ENCODE measurements at places on chromosomes 3 and 15.

DNA sequence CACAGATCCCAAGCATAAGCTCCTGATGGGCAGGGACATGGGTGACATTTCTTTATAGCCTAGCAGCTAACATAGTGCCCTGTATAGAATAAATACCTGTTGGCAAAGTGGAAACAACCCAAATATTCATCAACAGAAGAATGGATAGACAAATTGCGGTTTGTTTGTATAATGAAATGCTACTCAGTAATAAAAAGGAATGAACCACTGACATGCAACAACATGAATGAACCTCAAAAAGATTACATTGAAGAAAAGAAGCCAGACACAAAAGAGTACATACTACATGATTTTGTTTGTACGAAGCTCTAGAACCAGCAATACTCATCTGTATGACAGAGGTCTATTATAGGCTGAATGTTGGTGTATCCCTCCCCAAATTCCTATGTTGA, 33.6 kb upstream of the GALNT15 start:
- no peak for DNase-seq

DNA sequence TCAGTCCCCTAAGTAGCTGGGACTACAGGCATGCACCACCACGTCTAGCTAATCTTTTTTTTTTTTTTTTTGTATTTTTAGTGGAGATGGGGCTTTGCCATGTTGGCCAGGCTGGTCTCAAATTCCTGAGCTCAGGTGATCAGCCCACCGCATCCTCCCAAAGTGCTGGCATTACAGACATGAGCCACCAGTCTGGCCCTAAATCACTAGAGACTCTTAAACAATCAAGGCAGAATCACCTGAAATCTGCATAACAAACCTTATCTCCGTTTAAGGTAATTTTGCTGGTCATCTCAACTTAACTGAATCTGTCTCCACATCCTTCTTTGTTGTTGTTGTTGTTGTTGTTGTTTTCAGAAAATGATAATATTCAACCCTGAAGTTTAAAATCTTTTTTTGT, 5.6 kb upstream of the TRMT10C start:
- no peak for DNase-seq

DNA sequence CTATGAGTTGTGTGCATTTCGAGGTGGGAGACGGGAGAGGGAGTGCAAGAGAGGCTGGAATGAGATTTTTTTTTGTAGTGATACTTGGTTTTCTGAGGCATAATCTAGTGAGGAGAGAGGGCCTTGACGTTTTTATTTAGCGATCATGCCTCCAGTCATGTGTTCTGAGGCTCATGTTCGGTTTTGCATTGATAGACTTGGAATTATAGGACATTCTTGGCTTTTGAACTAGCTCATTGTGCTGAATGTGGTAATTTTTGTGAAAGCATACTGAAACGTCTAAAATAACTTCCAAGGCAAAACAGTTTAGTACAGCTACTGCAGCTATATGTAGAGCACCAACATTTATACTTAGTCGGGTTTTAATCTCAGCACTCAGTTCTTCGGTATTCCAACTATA, 408.1 kb downstream of the CNTN4 start:
- DNase-seq = no peak

- DNase-seq = no peak
Observed at GRCh38 chr3:178480274-178480673, 56.0 kb upstream of the KCNMB2 start.

- DNase-seq = no peak
Observed at GRCh38 chr3:77690284-77690845, 650.5 kb downstream of the ROBO2 start.

GRCh38 chr3:147712357-147712756, 303.2 kb downstream of the ZIC1 start:
- no peak for DNase-seq

DNA sequence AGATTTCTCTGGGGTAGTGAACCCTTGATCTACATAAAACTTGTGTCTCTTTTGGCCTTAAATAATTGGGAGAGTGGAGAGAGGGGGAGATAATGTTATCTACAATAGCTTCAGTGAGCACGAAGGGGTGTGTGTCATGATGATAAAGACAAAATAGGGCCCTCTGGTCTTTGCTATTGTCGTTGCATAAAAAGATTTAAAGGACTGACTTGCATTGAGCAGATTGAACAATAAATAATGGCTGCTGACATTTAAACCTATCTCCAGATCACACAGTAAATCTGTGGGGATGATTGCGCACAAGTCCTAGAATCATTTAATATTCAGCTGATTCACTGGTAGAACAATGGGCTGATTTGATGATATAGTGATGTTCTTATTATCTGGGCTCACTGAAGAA, 71.3 kb upstream of the GAP43 start:
- DNase-seq = no peak
